ENCODE measurements at places on chromosomes 3 and 15. TPM values are rescaled to one million over a fixed set of nuclear protein-coding genes. Genes with fewer than 3 reads are reported as not detected.

GRCh38 chr3:61877359-61878138, 316.2 kb downstream of the PTPRG start:
- DNase-seq = no peak

GRCh38 chr15:57152666-57153539, 223.4 kb upstream of the CGNL1 start:
- DNase-seq = no peak

- no peak for DNase-seq
Measured at GRCh38 chr3:126446301-126446700, 29.4 kb downstream of the ZXDC start.

DNA sequence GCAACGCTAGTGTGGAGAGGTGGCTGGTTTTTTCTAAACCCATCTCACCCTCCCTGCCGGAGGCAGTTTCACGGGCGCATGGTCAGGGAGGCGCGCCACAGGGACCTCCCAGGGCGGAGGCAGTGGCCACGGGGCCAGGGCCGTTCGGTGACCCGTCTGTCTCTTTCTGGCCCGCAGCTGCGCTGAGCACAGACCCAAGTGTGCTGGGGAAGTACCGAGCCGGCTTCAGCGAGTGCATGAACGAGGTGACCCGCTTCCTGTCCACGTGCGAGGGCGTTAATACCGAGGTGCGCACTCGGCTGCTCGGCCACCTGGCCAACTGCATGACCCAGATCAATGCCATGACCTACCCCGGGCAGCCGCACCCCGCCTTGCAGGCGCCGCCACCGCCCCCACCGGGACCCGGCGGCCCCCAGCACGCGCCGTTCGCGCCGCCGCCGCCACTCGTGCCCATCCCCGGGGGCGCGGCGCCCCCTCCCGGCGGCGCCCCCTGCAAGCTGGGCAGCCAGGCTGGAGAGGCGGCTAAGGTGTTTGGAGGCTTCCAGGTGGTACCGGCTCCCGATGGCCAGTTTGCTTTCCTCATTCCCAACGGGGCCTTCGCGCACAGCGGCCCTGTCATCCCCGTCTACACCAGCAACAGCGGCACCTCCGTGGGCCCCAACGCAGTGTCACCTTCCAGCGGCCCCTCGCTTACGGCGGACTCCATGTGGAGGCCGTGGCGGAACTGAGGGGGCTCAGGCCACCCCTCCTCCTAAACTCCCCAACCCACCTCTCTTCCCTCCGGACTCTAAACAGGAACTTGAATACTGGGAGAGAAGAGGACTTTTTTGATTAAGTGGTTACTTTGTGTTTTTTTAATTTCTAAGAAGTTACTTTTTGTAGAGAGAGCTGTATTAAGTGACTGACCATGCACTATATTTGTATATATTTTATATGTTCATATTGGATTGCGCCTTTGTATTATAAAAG, 1.8 kb downstream of the HES1 start:
- no peak for DNase-seq

GRCh38 chr15:78304216-78305066, 5.0 kb upstream of the SKIC8 start:
- no peak for DNase-seq

DNA sequence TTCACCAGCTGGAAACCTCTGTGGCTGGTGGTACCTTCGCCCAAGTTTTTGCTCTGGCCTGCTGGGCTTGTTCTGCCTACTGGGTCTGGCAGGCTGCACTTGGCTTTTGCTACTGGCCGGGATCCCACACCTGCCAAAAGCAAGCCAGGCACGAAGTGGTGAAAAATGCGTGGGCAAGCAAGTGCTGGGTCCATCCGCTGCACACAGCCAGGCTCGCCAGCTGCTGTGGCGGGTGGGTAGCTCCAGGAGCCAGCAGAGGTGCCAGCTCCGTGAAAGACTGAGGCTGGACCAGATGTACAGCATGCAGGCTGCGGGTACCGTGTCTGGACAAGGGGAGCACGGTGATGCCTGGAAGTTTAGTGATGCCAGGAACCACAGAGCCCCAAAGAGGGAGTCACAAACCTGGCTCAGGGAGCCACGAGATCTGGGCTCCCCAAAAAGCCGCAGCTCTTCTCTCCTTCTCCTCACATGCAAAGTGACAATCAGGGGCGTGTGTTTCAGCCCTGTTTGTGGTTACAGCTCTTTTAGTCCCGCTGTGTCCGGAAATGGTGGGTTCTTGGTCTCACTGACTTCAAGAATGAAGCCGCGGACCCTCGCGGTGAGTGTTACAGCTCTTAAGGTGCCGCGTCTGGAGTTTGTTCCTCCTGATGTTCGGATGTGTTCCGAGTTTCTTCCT, 1455.6 kb upstream of the GBE1 start:
- DNase-seq = no peak

- no peak for DNase-seq
Measured at GRCh38 chr3:107414325-107414964, 37.2 kb downstream of the CCDC54 start.

Gene CERS3
- total RNA-seq = not detected

GRCh38 chr3:177221744-177222143, 24.5 kb upstream of the TBL1XR1 start:
- DNase-seq = no peak

- no peak for DNase-seq
Measured at GRCh38 chr15:66830358-66830757, 128.3 kb downstream of the SMAD6 start.

GRCh38 chr3:158261371-158261991, 151.6 kb downstream of the RSRC1 start:
- no peak for DNase-seq

Gene GPR149
- total RNA-seq = not detected

Gene ATP13A5
- total RNA-seq = not detected

- no peak for DNase-seq
Measured at GRCh38 chr15:52261498-52262242, 33.9 kb downstream of the MYO5C start.

GRCh38 chr3:44309500-44309899, 29.1 kb upstream of the TCAIM start:
- no peak for DNase-seq

DNA sequence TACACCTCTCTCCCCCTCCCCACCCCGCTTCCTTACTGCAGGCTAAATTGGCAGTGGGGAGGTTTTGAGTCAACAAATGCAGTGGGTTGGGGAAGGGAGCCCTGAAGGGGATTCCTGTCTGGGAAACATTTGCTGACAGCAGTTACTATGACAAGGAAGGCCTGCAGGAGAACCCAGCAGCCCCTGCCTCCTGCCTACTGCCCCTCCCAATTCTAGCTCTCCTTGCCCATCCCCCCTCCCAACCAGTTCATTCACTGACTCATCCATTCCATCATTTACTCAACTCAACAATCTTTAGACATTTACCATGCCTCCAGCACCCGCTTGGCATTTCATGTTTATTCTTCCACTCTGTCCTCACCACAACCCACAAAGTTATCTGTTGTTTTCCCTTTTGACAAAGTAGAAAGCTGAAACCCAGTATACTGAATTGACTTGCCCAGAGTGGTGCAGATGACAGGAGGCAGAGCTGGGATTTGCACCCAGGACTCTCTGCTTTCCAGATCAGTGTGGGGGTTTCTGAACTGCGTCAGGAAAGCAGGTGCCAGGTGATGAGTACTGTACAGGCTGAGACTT, 75.0 kb downstream of the MAGEF1 start:
- no peak for DNase-seq

- DNase-seq = no peak
Measured at GRCh38 chr3:42148086-42148848, 57.1 kb downstream of the TRAK1 start.

DNA sequence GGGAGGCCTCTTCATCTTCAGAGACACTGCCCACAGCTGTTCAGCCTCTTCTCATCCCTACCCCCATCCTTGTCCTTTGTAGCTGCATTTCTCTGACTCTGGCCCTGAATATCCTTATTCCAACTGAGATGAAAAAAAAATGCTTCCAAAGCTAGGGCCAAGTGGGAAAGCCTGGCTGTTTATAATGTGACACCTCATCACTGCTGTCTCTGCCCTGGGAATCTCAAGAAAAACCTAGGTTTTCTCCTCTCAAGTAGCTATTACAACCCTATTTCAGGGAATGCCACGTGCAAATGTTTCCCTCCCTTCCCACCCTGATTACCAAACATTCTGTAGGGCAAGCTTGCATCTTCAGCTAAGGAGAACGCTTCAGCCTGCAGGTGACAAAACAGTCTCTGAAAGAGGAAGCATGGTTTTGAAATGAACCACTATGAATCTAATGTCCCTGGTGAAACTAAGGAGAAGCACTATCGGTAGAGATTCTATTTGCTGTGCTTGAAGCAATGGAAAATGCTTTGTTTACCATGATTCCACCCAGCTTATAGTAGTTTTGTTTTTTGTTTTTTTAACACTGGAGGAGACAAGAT, 65.4 kb downstream of the USF3 start:
- no peak for DNase-seq

Gene DNASE1L3
- total RNA-seq = 2.3 TPM

DNA sequence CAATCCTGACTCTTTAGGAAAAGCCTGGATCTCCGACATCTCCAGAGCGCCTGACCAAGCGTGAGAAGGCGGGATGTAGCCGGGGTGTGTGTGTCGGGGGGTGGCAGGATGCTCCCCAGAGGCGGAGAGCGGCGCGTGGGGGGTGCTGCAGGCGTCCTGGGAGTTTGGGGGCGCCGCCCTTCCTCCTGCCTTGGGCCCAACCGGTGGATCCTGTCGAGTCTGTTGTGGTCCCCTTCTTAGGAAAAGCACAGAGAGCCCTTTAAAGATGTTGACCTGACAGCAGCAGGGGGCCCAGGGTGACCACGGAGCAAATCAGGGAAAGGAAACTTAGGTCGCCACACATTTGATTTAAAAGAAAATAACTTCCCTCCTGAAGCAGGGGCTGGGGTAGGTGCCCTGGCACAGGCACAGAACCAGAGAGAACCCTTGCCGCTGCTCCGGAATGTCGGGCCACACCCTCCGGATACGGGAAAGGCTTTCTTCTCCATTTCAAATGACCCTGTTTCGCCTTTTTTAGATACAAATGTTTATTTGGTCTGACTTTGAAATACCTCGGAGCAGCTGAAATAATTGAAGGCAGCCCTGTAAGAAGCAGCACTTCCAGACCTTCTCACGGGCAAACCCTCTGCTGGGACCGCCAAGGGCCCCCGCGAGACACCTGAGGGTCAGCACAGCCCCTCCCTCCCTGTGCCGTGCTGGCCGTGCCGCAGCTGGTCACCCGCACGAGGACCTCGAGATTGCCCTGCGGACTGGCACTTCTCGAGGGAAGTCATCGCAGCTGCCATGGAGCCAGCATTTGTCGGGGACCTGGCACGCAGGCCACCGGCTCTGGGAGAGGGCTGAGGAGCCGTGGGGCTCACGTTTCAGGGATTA, 102.9 kb upstream of the KLF13 start:
- DNase-seq = no peak

Gene IL5RA
- 0.36 TPM for total RNA-seq

DNA sequence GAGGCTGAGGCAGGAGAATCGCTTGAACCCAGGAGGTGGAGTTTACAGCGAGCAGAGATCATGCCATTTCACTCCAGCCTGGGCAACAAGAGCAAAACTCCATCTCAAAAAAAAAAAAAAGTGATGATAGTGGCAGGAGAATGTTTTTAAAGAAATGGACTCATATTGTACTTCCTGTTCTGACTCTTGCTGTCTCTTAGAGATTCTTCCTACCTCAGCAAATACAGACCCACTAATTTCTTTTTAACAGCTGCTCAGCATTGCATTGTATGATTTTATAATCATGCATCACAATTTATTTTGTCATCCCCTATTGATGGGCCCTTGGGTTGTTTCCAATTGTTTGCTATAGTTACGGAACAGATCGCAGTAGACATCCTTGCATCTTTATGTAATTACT, 8.8 kb upstream of the ANKDD1A start:
- no peak for DNase-seq

Gene SETD5
- total RNA-seq = 105 TPM

DNA sequence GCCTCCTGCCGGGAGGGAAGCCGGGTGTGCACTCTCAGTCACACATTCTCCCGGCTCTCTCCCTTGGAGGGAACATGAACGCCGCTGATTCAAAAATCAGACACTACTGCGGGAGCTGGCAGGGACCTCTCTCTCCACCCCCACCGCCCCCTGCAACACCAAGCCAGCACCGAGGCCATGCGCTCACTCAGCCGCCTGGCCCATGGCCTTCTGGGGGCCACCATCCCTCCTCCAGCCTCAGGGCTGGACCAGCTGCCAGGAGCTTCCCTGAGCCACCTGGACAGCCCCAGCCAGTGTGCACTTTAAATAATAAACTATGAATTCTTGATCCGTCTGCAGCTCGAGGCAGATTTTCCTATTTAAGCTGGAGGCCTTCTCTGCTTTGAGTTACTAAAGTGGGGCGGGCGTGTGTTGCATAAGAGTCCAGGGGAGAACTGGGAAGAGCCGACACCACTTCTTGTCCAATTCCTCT, 30.6 kb downstream of the ADAMTS17 start:
- DNase-seq = no peak

DNA sequence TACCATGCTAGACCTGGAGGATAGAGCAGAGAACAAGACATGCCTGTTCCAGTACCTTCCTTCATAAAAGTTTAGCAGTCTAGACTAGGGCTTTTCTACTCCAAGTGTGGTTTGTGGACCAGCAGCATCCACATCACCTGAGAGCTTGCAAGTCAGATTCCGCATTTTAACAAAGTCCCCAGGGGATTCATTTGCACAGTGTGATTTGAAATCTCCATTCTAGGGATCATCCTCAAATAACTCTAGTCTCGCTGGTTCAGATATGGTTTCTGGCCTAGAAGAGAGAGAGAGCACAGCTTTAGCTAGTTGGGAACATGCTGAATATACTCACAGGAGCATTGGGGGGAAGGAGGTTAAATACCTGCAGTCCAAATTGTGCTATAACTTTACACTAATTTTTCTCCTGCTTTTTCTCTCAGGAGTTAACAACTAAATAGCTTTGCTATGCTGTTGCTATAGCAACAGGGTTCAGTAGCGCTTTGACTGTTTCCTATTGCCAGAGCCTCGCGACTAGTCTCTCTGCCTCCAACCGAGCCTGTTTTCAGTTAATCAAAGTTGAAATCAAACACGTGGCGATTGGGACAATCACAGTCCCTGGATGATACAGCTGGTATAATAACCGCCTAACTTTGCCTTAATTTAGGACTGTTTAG, 64.0 kb upstream of the RASGRF1 start:
- DNase-seq = no peak

GRCh38 chr3:5731100-5731499, 543.6 kb downstream of the EDEM1 start:
- DNase-seq = no peak

Gene SH2D7
- total RNA-seq = not detected

- DNase-seq = no peak
Measured at GRCh38 chr3:183295211-183295610, 42.2 kb downstream of the B3GNT5 start.

DNA sequence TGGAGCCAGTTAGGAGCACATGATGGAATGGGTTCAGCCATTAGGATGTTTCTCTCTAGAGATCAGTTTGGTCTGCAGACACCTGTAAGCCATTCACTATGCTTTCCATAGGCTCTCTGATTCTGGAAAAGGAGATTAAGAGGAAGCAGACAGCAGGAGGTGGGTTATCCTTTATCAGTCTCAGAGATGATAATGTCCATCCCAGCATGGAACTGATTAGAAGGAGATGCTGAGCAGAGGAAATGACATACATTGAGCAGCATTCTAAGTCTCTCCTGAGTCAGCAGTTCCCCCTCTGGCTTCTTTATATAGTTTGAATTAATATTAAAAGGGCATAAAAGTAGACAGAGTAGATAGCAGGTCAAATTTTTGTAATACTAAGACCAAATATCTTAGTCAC, 591.1 kb downstream of the GBE1 start:
- no peak for DNase-seq
